ENCODE measurements at places on chromosomes 11 and 22.

DNA sequence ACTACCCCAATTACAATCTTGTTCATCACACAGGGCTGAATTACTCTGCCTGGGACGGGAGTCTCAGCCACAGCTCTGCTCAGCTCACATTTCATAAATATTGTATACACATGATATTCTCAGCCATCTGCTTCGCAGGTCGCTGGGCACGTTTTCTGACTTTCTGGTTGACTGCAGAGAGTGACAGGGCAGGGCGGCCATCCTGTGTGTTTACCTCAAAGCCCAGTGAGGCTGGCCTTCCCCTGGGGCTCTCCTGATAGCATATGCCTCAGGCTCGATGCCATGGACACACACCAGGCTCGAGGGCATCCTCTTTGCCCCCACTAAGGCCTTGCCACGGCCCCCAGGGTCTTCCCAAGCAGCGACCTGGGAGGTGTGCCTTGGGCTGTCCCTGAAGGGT lies 345.0 kb downstream of the CADM1 start:
- DNase-seq: no peak

- no peak for DNase-seq
Measured at GRCh38 chr11:79013509-79013908, 427.3 kb downstream of the TENM4 start.

DNA sequence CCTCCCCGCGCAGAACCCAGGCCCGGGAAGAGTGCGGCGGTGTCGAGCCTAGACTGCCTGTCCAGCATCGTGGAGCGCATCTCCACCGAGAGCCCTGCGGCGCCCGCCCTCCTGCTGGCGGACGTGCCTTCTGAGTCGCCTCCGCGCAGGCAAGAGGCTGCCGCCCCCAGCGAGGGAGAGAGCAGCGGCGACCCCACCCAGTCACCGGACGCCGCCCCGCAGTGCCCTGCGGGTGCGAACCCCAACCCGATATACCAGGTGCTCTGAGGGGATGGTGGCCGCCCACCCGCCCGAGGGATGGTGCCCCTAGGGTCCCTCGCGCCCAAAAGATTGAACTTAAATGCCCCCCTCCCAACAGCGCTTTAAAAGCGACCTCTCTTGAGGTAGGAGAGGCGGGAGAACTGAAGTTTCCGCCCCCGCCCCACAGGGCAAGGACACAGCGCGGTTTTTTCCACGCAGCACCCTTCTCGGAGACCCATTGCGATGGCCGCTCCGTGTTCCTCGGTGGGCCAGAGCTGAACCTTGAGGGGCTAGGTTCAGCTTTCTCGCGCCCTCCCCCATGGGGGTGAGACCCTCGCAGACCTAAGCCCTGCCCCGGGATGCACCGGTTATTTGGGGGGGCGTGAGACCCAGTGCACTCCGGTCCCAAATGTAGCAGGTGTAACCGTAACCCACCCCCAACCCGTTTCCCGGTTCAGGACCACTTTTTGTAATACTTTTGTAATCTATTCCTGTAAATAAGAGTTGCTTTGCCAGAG lies 2.0 kb downstream of the MYOD1 start:
- DNase-seq: no peak

- no peak for DNase-seq
Measured at GRCh38 chr11:73226297-73227006, 8.4 kb downstream of the P2RY2 start.

- no peak for DNase-seq
Measured at GRCh38 chr22:46098525-46099475, 51.5 kb upstream of the PPARA start.

DNA sequence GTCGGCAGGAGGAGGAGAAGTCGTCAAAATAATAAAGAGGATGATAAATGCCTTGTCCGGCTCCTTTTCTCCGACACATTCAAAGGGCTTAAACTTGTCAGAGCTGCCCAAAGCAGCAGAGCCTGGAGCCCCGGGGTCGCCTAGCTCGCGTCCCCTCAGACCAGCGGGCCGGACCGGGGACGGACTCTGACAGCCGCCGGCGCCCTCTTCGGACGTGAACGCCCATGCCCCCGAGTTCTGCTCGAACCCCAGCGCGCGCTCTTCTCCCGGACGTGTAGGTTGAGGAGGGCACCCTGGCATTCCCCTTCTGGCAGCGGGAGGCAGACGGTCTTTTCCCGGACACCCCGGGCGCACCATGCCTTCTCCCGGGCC lies 999 bp downstream of the FGF3 start:
- peak; percentile 57 for DNase-seq

- DNase-seq: no peak
Measured at GRCh38 chr11:11351042-11351586, 1.9 kb downstream of the CSNK2A3 start.

GRCh38 chr11:69572233-69572860 lies 68.6 kb upstream of the CCND1 start:
- DNase-seq: no peak

GRCh38 chr11:75570559-75571139 lies 8.6 kb downstream of the SERPINH1 start:
- DNase-seq: no peak

- no peak for DNase-seq
Measured at GRCh38 chr22:40161194-40161593, 16.5 kb upstream of the TNRC6B start.

GRCh38 chr11:46855167-46855566 lies 9.1 kb upstream of the CKAP5 start:
- DNase-seq: no peak

DNA sequence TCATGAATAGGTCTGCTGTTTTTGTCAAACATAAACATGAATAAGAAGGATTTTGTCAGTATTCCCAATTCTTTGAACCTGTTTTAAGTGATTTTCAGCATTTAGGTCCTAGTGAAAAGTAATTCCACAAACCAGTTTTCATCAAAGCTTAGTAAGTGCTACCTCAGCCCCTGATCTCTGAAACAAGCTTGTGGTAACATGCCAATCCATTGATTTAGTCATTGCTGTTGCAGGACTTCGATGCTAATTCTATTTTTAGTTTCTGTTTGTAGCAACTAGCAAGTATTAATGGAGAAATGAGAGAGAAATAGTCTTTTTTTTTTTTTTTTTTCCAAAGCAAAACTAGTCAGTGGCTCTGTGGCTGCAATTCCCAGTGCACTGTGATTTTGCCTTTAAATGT lies 91.4 kb downstream of the JRKL start:
- no peak for DNase-seq

- no peak for DNase-seq
Measured at GRCh38 chr11:76978818-76979217, 55.4 kb upstream of the B3GNT6 start.

- DNase-seq: no peak
Measured at GRCh38 chr11:17252704-17253103, 23.8 kb upstream of the NUCB2 start.

GRCh38 chr11:103744496-103745153 lies 291.8 kb upstream of the DDI1 start:
- no peak for DNase-seq

- no peak for DNase-seq
Measured at GRCh38 chr11:128342511-128343134, 244.7 kb downstream of the ETS1 start.

GRCh38 chr11:110481523-110481922 lies 51.8 kb downstream of the FDX1 start:
- no peak for DNase-seq

GRCh38 chr22:30296324-30296723 lies 7.0 kb upstream of the CASTOR1 start:
- DNase-seq: no peak

DNA sequence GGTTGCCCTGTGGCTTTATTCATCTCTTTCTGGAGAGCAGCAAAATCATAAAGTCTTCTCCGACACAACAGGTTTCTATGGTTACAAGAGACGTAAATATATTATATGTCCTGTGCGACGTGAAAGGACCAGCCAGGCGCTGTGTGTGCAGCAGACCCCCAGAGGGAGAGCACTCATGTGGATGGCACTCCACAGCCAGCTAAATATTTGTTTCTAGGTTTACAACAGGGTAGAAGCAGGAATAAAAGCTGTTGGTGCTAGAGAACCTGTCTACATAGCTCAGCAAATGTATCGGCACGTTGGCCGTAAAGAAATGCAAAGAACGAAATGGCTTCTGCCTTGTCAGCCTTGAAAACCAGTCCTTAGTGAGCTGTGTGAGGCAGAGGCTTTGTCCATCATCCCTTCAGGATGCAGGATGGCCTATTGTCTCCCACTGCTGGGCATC lies 133.8 kb upstream of the PITPNB start:
- no peak for DNase-seq

DNA sequence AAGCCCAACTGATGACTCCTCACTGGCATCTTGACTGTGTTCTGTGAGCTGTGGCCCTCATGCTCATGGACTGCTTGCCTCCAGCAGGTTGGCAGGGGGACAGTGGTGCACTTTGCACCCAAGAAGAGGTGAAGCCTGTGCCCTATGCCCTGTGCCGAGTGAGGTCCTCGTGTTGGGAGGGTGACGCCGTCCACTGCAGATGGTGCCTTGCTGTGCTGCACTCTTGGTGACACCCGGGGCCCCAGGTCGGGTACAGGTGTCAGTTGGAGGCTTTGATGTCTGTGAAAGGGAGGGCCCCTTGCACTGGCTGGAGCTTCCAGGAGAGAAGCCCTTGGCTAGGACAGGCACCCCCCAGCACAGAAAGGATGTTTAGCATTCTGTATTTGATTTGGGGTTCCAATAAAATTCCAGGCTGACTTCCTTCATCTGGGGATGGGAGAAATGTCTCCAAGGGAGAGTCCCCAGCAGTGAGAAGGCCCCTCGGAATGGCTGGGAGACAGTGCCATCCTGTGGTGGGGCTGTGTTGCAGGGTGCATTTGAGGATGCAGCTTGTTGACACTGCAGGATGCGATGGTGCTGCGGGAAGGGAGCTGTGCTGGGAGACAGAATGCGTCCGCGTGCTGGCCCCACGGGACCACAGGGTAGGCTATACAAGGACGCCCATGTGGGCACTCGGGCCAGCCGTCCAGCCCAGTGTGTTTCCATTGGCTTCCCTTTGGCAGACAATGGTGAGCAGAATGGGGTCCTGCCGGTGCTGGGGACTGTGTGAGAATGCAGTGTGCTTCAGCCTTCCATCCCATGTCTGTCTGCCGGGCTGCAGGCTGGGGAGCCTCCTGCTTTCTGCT lies 2.5 kb upstream of the ZDHHC8 start:
- peak; percentile 90 for DNase-seq

DNA sequence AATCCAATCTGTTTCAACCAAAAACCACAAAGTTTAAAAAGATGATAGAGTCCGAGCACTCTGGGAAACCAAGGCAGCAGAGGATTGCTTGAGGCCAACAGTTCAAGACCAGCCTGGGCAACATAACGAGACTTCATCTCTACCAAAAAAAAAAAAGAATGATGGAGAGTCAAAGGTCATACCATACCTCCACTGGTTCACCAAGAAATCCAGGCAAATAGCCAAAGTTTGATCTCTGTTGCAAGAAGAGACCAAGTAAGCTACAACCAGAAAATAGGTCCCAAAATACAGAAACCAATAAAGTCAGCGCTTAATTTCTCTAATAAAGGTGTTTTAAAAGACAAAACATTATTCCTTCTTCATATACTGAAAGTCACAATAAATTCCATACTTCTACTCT lies 13.1 kb downstream of the FAM168A start:
- no peak for DNase-seq

DNA sequence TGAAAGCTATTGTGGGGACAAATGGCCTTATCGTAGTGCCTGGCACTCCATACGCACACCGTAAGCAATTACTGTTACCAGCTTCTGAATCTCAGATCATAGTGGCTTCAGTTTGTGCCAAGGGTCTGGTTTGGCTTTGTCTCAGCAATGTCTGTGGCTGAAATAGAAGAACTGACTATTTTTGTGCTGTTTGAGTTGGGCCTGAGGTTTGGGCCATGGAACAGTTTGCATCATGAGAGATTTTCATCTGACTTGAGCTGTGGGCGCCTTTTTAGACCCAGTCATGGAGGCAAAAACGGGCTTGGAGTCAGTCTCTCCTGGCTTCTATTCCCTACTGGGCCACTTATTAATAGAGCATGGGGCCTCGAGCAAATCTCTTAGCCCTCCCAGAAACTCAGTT lies 121.1 kb upstream of the CRYBB3 start:
- DNase-seq: no peak

GRCh38 chr11:13947379-13947778 lies 15.1 kb upstream of the SPON1 start:
- DNase-seq: no peak

DNA sequence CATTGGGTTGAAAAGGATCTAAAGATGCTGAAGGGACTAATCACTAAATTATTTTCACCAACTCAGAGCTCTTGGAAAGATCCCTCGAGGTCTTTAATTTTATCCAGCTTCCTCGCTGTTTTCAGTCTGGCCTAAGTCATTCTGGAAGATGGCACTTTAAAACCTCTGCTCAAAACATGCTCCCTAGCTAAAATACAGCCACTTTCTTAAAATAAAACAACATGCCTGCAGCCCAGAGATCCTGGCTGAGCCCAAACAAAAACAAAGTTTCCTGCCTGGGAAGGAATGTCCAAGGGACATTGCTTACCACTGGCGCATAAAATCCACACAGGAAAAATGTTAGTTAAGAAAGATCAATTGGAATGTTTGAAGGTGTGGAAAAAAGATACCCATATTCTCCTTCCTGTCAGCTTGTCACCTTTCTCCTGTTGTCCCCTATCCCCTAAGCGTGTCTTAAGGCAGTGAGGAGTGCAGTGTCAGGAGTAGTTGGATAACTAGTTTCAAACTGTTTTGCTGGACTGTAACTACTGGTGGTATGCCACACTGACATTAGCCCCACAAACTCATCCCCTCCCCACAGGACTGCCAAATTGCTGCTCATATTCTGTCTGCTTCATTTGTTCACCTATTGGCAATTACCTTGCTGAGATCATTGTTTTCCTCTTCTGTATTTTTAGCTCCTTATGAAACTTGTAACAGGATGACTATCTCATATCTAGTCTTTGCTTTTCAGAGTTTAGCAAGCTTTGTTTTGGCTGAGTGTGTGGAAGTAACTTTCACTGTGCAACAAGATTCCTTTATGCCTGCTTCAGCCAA lies 108.3 kb upstream of the SESN3 start:
- no peak for DNase-seq

DNA sequence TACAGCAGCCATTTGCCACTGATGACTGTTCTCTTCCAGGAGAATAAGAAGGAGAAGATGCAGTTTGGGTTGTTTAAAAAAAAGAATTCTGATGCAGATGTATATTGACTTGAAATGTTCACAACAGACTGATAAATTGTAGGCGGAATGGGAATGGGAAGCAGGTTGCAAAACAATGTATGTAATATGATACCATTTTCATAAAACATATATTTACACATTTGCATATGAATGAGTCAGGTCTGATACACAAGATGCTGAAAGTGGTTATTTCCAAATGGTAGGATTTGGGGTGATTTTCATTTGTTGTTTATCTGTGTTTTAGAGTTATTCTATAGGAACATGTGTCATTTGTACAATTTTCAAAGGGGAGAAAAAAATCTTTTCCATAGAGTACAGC lies 9.0 kb upstream of the RCN1 start:
- DNase-seq: no peak

DNA sequence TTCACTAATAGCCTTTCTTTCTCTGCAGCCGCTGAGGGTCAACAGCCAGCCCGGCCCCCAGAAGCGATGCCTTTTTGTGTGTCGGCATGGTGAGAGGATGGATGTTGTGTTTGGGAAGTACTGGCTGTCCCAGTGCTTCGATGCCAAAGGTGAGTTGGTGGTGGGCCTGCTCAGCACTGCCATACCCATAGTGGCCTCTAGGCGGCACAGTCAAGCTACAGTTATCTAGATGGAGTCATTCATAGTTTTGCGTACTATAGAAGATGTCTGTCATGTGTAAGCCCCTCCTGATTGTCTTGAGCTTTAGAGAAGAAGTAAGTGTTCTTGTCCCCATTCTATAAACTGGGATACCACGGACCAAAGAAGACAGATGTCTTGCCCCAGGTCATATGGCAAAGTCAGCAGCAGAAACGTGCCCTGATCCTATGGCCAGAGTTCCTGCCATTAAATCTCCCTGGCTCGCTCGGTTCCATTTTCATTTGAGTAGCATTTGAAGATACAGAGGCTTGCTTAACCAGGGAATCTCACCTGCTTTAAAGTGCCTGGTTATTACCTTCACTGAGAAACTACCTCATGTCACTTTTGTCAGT lies 42.1 kb upstream of the CRTAM start:
- peak; percentile 34 for DNase-seq

All from HuH-7 (cell line).